Tongue (tissue), 3 donors: ENCODE measurements at places on chromosomes 13 and 19.

DNA sequence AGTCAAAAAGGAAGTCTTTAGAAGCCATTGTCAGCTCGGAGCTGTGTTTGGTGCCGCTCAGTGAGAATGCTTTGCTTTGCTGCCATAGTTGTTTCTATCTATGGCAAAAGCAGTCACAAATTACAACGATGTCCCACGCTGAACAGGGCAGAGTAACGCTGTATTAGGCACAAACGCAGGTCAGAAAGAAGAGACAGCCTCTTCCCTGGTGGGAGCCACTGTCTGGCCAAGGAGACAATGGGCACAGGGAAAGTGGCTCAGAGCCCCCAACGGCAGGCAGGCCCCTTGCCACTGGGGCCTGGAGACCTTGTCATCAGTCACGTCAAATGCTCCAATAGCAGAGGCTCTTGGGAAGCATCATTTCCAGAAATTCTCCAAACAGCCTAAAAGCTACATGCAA lies 244.2 kb downstream of the TEX29 start:
- DNase-seq, result no peak

- no peak for DNase-seq
Observed at GRCh38 chr13:43441464-43441863, 345.3 kb downstream of the ENOX1 start.

GRCh38 chr13:112324116-112324515 lies 52.0 kb upstream of the SPACA7 start:
- DNase-seq, result no peak

- DNase-seq, result no peak
Observed at GRCh38 chr19:16367261-16367683, 42.6 kb downstream of the KLF2 start.

DNA sequence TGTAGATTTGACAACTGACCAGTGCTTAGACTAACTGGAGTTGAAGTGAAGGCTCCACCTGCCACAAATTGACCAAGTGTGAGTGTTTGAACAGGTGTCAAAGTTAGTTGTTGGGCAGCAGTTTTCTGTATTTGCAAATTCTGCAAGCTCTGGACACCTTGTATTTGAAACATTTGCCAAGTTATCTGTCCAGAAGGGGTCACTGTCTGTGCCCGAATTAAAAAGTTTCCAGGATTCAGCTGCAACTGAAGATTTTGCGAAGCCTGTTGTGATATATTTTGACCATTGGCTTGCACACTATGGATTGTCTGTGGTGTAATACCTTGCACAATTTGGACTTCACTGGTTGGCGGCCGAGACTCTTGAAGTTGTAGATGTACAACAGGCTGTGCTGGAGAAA lies 1690.7 kb downstream of the SLITRK5 start:
- DNase-seq, result no peak

DNA sequence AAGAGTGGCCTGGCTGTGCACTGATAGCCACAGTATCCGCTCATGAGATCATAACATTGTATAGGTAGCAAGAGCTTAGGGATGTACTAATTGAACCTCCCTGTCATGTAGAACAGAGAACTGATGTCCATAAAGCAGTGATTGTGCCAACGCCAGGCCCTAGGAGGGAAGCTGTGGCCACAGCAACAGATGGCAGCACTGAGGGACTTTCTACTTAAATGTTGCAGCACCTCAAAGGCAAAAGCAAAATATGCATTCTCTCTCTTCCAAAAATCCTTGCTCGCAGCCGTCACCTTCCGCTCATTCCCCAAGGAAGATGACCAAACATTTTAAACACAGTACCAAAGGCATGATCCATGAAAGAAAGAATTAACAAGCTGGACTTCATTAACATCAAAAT lies 32.3 kb downstream of the COL4A1 start:
- peak; percentile 41 for DNase-seq

DNA sequence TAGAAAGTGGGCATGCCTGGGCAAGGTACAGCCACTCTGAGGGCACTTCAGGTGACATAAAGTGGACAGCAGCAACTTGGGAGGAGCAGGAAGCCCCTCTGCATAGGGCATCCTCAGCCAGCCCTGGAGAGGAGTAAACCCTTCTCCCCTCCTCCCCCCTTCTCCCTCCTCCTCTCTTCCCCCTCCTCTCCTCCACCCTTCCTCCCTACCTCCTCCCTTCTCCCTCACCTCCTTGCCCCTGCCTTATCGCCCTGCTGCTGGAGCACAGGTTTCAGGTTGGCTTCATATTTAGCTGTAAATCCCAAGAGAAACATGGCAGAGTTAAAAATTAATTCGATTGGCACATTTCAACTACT lies 30.5 kb upstream of the ATP12A start:
- no peak for DNase-seq

- DNase-seq, result no peak
Observed at GRCh38 chr13:111566567-111566966, 246.1 kb downstream of the TEX29 start.

- peak; percentile 66 for DNase-seq
Observed at GRCh38 chr13:44575741-44576350, at the start of gene TSC22D1. Gene TSC22D1, minus strand, starts transcription at chr13:44576330. Its CDS starts 256 bp downstream, at chr13:44576074.

GRCh38 chr19:28136796-28137195 lies 1076.2 kb downstream of the UQCRFS1 start:
- DNase-seq, result no peak

DNA sequence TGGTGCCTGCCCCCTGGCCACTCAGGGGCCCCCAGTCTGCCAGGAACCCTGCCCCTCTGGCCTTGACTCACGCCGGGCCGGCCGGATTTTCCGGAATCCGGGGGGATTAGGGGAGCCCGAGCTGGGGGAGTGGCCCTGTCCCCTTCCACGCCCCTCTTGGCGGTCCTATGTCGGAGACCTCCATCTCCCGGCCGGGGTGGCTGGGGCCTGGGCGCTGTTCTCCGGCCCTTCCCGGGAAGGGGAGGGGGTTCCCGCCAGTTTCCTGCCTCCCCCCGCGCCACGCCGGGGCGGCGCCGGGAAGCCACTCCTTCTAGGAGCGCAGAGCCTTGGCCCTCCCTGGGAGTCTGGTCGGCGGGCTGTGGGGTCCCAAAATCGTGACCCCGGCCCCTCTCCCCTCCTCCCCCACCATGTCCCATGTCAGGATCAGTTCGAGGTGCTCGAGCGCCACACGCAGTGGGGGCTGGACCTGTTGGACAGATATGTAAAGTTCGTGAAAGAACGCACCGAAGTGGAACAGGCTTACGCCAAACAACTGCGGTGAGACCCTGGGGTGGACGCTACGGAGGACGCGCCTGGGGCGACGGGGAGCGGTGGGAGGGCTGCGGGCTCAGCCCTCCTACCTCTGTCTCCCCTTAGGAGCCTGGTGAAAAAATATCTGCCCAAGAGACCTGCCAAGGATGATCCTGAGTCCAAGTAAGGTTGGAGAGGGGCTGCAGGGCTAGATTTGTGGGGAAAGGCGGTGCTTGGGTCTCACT lies 1.3 kb downstream of the TRIP10 start:
- peak; percentile 81 for DNase-seq

GRCh38 chr13:53301449-53301848 lies 272.8 kb downstream of the OLFM4 start:
- DNase-seq, result no peak

GRCh38 chr13:111354789-111355188 lies 34.3 kb downstream of the TEX29 start:
- DNase-seq, result no peak

DNA sequence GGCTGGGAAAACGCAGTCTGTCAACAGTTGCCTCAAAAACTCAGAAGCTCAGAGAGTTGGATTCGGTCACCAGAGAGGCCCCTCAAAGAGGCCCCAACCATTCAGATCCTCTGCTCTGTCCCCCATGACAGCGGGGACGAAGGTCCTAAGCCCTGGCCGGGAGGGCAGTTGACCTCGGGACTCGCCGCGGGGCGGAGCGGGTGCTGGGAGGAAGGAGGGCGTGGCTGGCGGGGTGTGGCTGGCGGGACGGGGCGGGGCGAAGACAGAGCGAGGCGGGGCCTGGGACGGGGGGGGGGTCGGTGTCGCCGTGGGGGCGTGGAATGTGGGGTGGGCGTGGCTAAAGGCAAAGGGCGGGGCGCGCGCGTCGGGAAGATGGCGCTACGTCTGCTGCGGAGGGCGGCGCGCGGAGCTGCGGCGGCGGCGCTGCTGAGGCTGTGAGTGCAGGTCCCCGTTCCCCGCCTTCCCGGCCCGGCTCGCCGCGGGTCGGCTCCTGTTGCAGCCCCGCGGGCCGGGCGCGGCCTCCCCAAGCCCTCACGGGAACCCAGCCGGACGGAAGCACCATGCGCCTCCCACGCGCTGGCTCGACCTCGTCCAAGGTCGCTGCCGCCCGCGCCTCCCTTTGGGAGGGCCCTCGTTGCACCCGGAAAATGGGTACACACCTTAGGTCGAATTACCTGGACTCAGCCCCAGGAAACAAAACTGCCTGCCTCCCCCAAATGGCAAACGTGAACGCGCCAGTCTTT lies 105.2 kb downstream of the TM9SF2 start:
- DNase-seq, result peak; percentile 93

GRCh38 chr13:43567608-43568007 lies 219.2 kb downstream of the ENOX1 start:
- DNase-seq, result no peak

DNA sequence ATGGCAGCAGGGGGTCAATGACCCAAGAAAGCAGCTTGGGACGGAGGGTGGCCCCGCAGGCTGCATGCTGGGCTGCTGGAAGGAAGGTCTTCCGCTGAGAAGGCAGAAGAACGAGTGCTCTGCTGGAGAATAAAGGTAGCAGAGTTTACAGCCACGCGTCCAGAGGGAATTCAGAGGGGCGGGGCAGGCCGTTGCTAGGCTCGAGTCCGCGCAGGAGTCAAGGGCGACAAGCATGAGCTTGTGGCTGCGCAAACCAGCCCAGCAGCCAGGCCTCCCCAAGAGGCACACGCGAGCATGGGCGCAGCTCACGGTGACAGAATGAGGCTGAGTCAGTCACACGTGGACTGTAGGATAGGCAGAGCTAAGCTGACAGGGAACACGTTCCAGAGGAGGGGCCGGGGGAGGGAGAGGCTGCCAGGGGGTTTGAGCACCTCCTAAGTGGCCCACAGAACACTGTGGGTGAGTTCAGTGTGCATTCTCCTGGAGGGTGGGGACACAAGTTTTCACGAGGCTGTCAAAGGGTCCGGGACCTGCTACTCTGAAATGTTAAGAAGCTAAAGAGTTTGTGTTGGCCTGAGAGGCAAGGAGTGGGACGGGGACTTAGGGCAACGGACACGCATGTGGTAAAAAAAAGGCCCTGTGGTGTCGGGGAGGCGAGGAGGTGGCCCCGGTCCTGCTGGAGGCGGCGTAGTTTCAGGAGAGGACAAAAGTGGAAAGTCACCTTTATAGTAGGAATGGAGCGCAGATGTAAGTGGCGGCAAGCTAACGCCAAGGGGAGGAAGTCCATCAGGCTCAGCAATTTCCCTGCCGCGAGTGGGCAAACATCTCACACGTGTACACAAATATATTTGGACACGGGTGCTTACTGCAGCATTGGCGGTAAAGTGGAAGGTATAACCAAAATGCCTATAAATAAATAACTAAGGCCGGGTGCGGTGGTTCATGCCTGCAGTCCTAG lies 17.7 kb downstream of the RFX2 start:
- DNase-seq, result peak; percentile 84

DNA sequence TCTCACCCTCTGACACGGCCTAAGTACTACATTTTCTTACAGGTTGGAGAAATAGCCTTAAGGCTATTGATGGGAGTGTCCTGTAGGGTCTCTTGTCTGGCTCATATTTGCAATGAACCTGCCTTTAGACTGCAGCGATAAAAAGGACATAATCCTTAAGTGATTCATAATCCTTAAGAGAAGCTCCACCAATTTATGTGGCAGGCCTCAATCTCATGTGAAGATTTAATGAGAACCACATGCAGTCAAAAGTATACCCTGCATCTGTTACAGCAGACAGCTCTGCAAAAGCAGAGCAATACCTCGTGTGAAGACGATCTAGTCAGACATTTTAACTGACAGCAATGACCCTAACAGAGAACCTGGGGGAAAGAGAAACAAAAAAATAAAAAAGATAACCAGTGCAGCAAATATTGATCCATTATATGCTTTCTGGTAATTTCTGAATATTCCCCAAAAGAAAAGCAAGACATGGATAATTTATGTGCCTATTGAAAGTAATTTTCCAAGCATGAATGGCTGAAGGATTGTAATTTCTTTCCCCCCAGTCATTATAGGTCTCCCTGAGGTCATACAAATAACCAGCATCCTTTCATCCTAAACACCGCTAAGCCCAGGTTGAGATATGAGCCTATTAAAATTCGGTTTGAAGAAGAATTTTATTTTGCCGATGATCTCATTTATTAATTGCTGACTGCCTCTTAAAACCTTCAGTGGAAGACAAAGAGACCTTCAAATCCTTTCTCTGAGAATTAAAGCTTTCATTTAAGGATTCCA lies 321.8 kb upstream of the NBEA start:
- no peak for DNase-seq

DNA sequence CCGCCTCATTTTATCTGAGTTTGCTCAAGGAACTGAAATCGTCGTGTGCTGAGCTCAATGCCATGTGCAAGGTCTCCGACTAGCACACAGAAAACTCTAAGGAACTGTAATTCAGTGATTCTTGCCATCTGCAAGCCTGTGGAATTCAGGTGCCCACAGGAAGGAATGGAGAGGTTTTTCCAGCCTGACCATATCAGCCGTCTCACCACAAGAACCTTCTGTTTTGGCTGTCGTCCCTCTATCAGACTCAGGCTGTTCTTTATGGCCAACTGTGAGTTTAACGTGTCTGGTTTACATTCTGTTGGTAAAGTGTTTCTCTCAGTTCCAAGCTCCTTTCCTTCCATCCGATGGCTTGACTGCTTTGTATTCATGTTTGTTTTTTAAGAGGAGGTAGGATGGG lies 293.5 kb downstream of the SPRY2 start:
- DNase-seq, result peak; percentile 19

DNA sequence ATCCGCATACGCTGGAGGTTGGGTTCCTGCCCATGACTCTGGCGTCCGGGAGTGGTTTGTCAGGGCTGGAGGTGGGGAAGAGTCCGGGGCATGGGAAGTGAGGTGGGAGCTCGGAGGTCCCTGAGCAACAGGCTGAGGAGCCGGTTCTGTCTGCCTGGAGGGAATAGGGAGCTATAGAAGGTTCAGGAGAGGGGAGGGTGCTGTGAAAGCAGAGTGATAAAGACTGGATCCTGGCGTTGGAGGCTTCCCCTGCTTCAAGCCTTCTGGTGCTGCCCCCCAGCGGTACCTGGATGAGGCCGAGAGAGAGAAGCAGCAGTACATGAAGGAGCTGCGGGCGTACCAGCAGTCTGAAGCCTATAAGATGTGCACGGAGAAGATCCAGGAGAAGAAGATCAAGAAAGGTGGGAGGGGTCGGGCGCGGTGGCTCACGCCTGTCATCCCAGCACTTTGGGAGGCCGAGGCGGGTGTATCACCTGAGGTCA lies 2.6 kb downstream of the HMG20B start:
- peak; percentile 33 for DNase-seq

GRCh38 chr19:45195764-45196163 lies 17.2 kb downstream of the BLOC1S3 start:
- DNase-seq, result no peak
